K562 (cell line): ENCODE measurements at places on chromosomes 2 and 18. TPM values are rescaled to one million over a fixed set of nuclear protein-coding genes. Genes with fewer than 3 reads are reported as not detected.

EML6 gene
- polyA plus RNA-seq, result 0.07 and 0.92 TPM in 2 replicates

REEP1 gene
- 0.21 and 0.34 TPM in 2 replicates for polyA plus RNA-seq

PLB1 gene
- 0.07 and 0.09 TPM in 2 replicates for polyA plus RNA-seq

LOXHD1 gene
- not detected in 2 replicates for polyA plus RNA-seq

UBE2F gene
- 52.9 and 62.2 TPM in 2 replicates for polyA plus RNA-seq

ALPP gene
- polyA plus RNA-seq, result 0.03 TPM in 1 of 2 replicates, not detected in the other

M1AP gene
- 0.30 TPM in 1 of 2 replicates, not detected in the other for polyA plus RNA-seq

POTEC gene
- polyA plus RNA-seq, result 0.01 TPM in 1 of 2 replicates, not detected in the other

FAHD2B gene
- 22.7 and 23.8 TPM in 2 replicates for polyA plus RNA-seq

POTEF gene
- 0.18 and 0.28 TPM in 2 replicates for polyA plus RNA-seq

HTR2B gene
- polyA plus RNA-seq, result not detected in 2 replicates

CDK15 gene
- polyA plus RNA-seq, result not detected in 2 replicates

FN1 gene
- 7.4 and 11.8 TPM in 2 replicates for polyA plus RNA-seq

SAG gene
- polyA plus RNA-seq, result not detected in 2 replicates

FNDC4 gene
- polyA plus RNA-seq, result 2.9 and 3.4 TPM in 2 replicates

FAM110C gene
- polyA plus RNA-seq, result not detected in 2 replicates

ITGB6 gene
- polyA plus RNA-seq, result not detected in 2 replicates

ZBTB7C gene
- polyA plus RNA-seq, result not detected in 2 replicates

CHMP3 gene
- polyA plus RNA-seq, result 21.8 and 23.2 TPM in 2 replicates

HMSD gene
- polyA plus RNA-seq, result 0.05 TPM in 1 of 2 replicates, not detected in the other

NMS gene
- polyA plus RNA-seq, result not detected in 2 replicates

PRKAG3 gene
- not detected in 2 replicates for polyA plus RNA-seq

GLI2 gene
- polyA plus RNA-seq, result not detected in 2 replicates

FSIP2 gene
- polyA plus RNA-seq, result not detected in 2 replicates

EFHD1 gene
- polyA plus RNA-seq, result 2.8 and 3.1 TPM in 2 replicates

COL6A3 gene
- 1.1 and 2.7 TPM in 2 replicates for polyA plus RNA-seq

PRSS56 gene
- polyA plus RNA-seq, result not detected in 2 replicates

EPB41L3 gene
- polyA plus RNA-seq, result not detected in 2 replicates

CCDC74B gene
- 1.5 and 1.6 TPM in 2 replicates for polyA plus RNA-seq

B3GNT7 gene
- not detected in 2 replicates for polyA plus RNA-seq

ANKRD29 gene
- polyA plus RNA-seq, result 0.03 TPM in 1 of 2 replicates, not detected in the other

NABP1 gene
- 13.9 and 15.4 TPM in 2 replicates for polyA plus RNA-seq

NYAP2 gene
- polyA plus RNA-seq, result 0.03 and 0.08 TPM in 2 replicates

LIMS4 gene
- not detected in 2 replicates for polyA plus RNA-seq

UPP2 gene
- polyA plus RNA-seq, result not detected in 2 replicates

MBD2 gene
- 10.3 and 13.7 TPM in 2 replicates for polyA plus RNA-seq

RMND5A gene
- 19.4 and 23.4 TPM in 2 replicates for polyA plus RNA-seq

RBBP8 gene
- 30.7 and 38.0 TPM in 2 replicates for polyA plus RNA-seq

IL37 gene
- not detected in 2 replicates for polyA plus RNA-seq

NPHP1 gene
- not detected in 2 replicates for polyA plus RNA-seq

ST6GAL2 gene
- not detected in 2 replicates for polyA plus RNA-seq

CHRNA1 gene
- polyA plus RNA-seq, result not detected in 2 replicates

GPN1 gene
- 43.7 and 45.8 TPM in 2 replicates for polyA plus RNA-seq

SETBP1 gene
- polyA plus RNA-seq, result 0.04 and 0.11 TPM in 2 replicates

ABCB11 gene
- polyA plus RNA-seq, result 0.04 and 0.08 TPM in 2 replicates

CTAGE1 gene
- not detected in 2 replicates for polyA plus RNA-seq
